ENCODE measurements at places on chromosomes 2 and 18. TPM values are rescaled to one million over a fixed set of nuclear protein-coding genes. Genes with fewer than 3 reads are reported as not detected.

DNA sequence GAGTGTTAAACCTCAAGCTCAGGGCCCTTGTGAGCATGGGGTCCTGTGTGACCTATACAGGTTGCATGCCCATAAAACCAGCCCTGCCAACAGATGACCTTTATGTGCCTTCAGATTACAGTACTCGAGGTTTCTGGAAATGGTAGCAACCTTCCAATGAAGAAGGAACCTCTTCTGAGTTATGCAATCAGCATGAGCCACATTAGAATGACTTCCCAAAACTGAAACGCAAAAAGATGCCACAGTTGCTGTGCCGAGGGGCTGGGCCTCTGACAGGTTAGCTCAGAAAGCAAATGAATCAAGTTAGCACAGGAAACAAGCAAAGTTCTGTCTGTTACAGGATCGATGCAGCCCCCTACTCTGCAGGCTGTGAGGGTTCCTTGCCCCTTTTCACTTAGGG lies 37.7 kb downstream of the TGFA start:
- DNase-seq, result no peak

DNA sequence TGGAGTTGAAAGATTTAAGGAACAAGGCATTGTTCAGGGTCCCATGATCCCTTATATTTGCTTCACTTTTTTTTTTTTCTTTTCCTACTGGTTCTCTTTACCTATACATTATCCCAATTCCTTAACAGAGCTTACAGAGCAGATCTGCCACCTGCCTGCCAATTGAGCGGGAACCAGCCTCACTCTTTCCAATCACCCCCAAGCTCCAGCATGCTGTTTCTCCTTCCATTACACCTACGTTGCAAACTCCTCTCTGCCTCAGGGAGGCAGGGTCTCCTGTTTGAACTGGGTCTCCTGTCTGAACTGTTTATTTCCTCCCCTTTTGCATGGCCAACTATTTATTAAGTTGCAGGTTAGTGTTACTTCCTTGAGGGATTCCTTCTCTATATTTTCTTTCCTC lies 77.2 kb upstream of the SLC38A11 start:
- no peak for DNase-seq

DNA sequence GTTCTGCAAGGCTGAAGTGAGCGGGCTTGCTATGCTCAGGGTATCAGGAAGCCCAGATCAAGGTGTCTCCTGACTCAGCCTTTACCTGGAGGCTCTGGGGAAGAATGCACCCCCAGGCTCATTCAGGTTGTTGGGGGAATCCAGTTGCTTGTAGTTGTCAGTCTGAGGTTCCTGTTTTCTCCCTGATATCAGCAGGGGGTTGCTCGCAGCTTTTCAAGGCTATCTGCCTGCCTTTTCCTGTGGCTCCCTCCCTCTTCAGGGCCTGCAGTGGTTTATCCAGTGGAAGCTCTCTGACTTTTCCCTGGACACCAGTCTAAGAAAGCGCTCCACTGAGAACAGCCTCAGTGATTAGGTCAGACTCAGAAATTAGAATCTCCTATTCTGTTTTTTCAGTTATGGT lies 116.6 kb downstream of the PTPRM start:
- no peak for DNase-seq

GRCh38 chr2:188078534-188078933 lies 213.1 kb upstream of the GULP1 start:
- peak; percentile 16 for DNase-seq

DNA sequence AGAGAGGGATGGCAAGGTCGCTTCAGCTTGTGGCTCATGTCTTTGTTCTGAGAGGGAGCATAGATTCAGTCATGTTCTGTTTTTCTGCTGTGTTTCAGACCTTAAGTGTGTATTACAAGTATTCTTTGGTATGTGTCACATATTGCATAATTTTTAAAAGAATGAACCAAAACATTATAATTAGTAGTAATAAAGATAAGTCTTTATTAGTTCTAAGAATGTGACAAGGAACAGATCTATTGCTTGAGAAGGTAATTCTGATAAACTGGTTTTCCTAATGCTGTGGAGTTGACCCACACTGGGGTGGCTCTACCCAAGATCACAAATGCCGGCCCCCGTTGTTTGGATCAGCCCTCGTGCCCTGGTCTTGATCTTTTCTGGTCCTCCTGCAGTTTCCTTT lies 124.3 kb upstream of the FOSL2 start:
- peak; percentile 53 for DNase-seq

- DNase-seq, result no peak
These were observed 247.0 kb downstream of the DOK6 start for GRCh38 chr18:69647702-69648101.

GRCh38 chr2:168884975-168885374 lies 5.3 kb downstream of the SPC25 start:
- DNase-seq, result peak; percentile 52

DNA sequence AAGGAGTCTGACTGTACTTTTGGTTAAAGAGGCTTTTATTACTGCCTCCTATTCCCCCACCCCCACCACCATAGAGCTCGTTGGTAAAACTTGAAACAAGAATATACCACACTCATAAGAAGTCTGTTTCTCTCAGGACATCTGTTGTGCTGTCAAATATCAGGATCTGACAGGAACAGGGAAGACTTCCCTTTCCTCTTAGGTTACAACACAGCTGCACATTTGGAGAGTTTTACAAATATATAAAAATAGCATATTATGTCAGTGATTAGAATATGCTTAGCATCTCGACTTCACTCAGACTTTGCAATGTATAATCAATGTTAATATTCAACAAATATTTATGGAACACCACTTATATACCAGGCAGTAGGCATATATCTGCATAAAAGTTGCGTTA lies 439.6 kb upstream of the REG3G start:
- no peak for DNase-seq

GRCh38 chr2:229243890-229244560 lies 27.1 kb downstream of the PID1 start:
- DNase-seq, result peak; percentile 9

GRCh38 chr2:30869988-30870387 lies 62.7 kb upstream of the CAPN13 start:
- no peak for DNase-seq

DNA sequence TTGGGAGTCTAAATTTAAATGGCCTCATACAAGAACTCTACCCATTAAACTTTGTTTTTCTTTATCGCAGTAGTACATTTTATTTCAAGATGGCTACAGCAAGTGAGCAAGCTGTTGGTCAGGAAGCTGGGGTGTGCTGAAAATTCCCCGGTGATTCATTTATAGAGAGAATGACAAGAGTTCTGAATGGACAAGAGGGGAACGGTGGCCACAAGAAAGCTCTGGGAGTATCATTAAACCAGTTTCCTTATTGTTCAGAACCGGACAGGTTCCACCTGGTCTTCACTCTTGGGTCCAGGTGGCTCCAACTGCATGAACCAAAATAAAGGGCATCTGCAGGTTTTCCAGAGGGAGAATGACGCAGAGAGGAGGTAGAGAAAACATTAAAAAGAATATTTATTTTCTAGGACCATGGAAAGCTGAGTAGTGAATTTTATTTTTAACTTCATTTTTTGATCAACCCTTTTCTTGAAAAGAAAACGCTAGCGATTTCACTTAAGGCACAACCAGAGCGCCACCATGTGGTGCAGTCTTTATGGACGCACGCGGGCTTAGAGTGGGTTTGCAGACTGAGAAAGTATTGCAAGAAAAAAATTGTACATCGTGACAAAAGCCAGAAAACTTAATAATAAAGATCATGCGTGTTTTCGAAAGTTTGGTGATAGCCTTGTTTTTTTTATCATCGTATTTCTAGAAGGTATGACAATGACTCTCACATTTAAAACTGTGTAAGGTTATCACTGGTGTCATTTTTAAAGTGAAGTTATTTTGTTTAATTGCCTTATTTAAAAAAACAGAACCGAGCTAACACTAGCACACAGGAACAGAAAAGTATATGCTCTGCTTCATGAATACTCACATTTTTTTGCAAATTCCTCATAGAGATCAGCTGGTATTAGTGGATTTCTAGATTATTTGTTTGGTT lies 97.9 kb upstream of the NOL4 start:
- DNase-seq, result peak; percentile 66

- no peak for DNase-seq
These were observed 19.4 kb downstream of the SEPTIN10 start for GRCh38 chr2:109594246-109594885.

DNA sequence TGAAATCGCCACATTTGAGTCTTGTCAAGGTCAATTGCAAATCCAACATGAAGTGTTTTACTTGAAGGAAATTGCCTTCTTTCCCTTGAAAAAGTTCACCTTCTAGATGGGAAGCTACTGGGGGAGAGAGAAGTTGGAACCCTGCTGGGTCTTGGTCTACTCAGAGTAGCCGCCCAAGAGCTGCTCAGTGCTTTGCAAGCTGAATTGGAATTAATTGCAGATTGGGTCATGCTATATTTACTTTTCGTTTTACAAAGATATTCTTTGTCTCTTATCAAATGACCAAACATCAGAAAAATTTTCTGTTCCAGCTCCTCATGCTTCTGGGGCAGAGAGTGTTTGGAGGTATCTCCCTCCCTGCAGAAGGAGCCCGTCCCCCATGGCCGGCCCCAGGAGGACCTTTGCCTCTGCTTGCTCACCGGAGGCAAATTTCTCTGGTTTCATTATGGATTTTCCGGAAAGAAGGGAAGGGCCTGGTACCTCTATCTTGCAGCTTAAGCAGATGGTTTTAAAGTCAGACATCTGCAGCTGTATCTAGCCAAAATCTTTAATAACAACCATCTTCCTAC lies 289.7 kb downstream of the MYT1L start:
- no peak for DNase-seq

DNA sequence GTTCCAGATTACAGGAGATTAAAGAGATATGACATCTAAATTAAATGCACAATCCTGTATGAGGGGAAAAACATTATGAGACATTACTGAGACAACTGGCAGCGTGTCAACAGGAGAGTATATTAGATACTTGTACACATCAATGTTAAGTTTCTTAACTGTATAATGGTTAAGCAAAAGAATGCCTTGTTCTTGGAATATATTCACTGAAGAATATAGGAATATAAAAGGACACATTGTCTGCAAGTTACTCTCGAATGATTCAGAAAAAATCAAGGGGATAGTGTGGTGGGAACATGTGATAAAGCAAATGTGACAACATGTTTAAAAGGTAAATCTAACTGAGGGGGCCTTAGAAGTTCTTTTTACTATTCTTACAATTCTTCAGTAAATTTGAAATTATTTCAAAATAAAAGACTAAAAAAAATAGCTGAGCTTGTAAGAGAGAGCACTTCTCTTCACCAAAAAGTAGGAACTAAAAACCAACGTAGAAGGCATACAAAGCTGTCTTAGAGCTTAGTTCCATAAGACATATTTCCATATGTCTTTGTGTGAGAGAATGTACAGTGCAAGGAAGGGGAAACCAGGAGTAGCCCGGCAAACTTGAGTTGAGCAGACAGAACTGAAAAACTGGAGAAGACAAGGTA lies 7.5 kb downstream of the WDPCP start:
- no peak for DNase-seq

DNA sequence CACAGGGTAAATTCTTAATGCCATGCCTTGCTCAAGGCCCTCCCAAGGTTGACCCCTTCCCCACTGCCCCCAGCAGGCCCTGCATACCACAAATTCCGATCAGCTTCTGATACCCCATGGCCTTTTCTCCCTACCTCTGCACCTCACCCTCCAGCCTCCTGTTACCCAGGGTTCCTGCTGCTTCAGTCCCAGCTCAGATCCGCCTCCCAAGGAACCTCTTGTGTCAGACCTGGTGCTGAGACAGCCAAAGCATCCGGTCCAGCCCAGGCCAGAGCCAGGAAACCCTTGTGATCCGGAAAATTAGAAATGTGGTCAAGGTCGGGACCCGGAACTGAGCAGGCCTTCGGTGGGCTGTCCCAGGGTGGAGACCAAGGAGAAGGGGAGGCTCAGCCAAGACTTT lies 231.3 kb downstream of the BCL2 start:
- DNase-seq, result no peak

DNA sequence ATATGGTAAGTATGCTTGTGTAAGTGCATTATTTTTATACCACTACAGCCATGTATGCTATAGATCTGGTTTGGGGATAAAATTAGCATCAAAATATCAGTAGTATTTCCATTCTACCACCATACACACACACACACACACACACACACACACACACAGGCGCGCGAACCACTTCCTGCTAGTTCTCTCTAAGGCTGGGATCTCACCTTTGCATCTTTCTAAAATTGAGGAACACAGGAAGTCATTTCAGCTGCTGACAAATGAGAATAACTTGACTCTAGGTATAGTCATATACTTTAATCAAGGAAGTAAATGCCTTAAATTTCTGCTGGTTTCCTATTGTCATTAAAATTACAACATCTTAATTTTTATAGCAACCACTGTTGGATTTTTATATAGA lies 72.5 kb downstream of the RBM43 start:
- DNase-seq, result no peak

GRCh38 chr18:2547477-2548087 lies 23.7 kb downstream of the METTL4 start:
- peak; percentile 50 for DNase-seq

DNA sequence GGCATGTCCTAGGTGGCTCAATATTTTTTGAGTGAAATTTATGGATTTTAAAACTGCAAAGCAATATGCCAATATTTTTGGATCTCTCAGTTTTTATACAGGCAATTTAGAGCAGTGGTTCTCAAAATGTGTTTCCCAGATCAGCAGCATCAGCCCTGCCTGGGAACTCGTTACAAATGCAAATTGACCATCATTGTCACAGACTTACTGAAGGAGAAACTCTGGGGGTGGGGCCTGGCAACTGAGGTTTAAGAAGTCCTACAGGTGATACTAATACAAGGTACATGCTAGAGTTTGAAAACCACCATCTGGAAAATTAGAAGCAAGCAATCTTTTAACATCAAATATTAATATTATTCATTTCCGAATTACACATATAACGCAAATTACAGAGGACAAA lies 215.6 kb upstream of the PID1 start:
- no peak for DNase-seq

DNA sequence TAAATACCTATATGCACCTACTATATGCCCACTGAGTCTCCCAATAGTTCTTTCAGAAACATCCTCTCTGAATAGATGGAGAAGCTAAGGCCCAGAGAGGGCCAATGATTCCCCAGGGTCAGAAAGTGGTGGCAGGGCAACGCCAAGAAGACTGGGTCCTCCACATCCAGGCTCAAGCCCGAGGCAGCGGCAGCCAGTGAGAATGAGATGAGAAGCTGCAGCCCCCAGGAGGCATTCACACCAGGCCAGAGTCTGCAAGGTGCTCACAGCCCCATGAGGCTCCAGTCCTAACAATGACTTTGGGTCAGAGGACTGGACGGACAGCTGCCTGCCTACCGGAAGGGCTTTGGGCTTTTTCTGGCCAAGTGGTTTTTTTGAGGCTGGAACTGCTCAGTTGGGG lies 3.5 kb downstream of the TEX261 start:
- no peak for DNase-seq

GRCh38 chr2:47654790-47655562 lies 128.0 kb upstream of the MSH6 start:
- DNase-seq, result no peak

- no peak for DNase-seq
These were observed 175.5 kb upstream of the CELF4 start for GRCh38 chr18:37741032-37741623.

CROCC2 gene
- polyA plus RNA-seq, result 0.12 TPM

ACMSD gene
- polyA plus RNA-seq, result not detected

GRP gene
- polyA plus RNA-seq, result not detected

KCNF1 gene
- polyA plus RNA-seq, result 1.7 TPM

FAM124B gene
- not detected for polyA plus RNA-seq

TNFAIP6 gene
- 28.5 TPM for polyA plus RNA-seq

MYO1B gene
- polyA plus RNA-seq, result 91.0 TPM

TCF23 gene
- not detected for polyA plus RNA-seq

RTP5 gene
- not detected for polyA plus RNA-seq

AQP12A gene
- polyA plus RNA-seq, result not detected

YES1 gene
- polyA plus RNA-seq, result 23.8 TPM

MARCHF4 gene
- 7.3 TPM for polyA plus RNA-seq

Data from fibroblast of lung (primary cell).